ENCODE measurements at places on chromosomes 3 and 15.

DNA sequence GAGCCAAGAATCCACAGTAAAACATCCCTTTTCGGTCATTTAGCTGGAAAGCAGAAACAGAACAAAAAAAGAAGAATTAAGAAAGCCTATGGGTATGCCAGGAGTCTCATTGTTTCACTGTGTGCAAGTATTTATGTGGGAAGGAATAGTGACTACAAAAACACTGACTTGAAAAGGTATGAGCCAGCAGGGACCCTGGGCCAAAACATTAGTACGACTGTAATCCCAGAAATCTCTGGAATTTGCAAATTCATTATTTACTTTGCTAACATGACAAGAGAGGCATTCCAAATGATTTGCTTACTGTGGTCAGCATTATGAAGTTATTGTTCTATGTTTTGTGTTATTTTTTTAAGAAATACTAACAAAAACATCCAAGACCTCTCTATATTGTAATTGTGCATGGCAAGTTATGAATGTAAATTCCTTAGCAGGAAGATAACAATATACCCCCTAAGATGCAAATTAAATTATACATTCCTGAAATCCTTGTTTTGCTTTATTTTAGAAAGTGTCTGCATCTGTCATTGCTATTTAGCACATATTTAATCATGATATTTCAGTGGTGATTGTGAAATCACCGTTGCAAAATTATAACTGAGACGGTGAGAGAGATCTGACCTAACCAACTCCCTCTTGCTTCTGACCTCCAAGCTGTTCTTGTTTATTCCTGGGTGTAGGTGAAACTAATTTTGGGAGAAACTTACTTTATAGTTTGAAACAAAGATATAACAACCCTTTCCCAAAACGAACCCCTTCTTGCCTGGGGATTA lies 299.2 kb downstream of the ZPLD1 start:
- peak; percentile 63 for DNase-seq

DNA sequence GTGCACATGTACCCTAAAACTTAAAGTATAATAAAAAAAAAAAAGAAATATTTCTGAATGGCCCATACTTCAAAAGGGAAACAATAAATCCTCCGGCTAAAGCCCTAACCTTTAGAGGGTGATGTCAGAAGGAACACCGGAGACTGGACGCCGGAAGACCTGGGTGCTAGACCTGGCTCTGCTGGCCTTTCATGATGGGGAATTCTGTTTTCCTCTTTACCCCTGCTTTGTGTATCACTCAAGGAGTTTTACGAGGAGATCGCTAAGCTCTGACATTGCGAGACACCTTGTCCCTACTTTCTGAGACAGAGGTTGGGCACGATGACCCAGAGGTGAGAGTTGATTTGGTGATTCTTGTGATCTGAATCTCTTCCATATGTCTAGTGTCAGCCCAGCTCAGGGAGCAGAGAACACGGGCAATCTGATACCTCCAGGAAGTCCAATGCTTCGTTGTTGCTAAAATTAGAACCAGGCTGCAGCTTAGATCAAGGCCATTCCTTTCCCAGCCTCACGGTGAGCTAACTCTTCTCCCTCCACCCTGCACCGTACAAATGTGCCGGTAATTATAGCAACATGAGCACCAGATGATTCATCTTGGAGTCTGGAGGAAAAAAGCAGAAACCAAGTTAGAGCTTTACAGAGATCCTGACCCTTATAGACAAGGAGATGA lies 42.0 kb upstream of the CFAP161 start:
- DNase-seq = peak; percentile 98

- no peak for DNase-seq
Measured at GRCh38 chr15:60899322-60899966, 329.7 kb downstream of the RORA start.

GRCh38 chr3:108053483-108053882 lies 37.3 kb downstream of the CD47 start:
- no peak for DNase-seq

DNA sequence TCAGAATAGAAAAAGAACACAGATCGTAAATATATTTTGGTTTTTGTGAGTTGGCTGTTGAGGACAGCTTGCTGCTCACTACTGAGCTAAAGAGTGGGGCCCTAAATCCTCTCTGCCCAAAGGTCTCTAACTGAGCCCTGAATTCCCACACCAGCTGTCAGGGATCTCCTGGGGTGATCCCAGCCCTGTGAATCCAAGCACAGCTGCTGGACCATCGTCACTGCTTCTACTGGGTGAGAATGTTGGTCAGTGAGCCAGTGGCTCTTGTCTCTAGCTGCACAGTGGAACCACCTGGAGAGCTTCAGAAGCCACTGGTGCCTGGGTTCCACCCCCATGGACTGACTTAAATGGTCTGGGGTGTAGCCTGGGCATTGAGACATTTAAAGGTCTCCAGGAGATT lies 90.5 kb upstream of the IL12A start:
- no peak for DNase-seq

- no peak for DNase-seq
Measured at GRCh38 chr3:128240232-128240631, 87.0 kb downstream of the EEFSEC start.

DNA sequence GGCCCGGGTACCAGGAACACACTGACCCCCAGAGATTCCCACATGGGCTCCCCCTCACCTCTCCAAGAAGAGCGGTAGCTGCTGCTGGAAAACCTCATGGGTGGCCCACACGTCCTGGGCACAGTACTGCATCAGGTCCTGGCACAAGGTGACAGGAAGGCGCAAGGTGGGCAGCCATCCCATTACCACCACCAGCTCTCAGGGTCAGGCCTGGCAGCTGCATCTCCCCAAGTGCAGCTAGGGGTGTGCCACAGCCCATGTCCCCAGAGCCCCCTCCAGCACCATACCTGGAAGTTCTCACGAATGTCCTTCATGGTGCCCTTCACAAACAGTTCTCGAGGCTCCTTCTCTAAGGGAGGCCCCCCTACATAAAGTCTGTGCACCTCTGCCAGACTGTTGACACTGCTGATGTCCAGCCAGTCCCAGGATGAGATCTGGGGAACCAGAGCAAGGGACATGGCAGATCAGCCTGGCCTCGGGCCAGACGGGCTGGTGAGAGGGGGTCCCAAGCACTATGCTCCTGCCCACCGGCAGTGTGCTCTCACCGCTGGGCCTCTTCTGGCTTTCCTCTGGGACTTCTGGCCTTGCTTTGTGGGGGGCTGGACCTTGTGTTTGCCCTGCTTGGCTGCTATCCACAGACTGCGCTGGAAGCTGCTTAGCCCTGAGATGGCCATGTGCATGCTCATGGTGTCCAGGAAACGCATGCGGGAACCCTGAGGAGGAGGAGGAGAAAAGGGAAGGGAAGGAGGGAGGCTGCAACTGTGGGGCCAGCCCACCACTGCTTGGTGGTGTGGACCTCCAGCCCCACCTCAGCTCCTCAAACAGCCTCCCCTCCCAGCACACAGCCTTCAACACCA lies 6.0 kb downstream of the POLG start:
- DNase-seq = no peak
